ENCODE measurements at places on chromosomes 12 and 14.

DNA sequence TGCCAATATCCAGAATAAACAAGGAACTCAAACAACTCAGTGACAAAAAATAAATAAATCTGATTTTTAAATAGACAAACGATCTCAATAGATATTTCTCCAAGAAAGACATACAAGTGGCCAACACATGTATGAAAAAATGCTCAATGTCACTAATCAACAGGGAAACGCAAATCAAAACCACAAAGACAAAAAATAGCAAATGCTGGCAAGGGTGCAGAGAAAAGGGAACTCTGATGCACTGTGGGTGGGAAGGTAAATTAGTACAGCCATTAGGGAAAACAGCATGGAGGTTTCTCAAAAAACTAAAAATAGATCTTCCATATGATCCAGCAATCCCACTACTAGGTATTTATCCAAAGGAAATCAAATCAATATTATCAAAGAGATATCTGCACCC lies 3.5 kb upstream of the EIF5 start:
- no peak for DNase-seq

- DNase-seq: no peak
These were observed 219.7 kb downstream of the ACSS3 start for GRCh38 chr12:81297601-81298000.

- DNase-seq: no peak
These were observed 85.6 kb downstream of the FOXN3 start for GRCh38 chr14:89331398-89331797.

DNA sequence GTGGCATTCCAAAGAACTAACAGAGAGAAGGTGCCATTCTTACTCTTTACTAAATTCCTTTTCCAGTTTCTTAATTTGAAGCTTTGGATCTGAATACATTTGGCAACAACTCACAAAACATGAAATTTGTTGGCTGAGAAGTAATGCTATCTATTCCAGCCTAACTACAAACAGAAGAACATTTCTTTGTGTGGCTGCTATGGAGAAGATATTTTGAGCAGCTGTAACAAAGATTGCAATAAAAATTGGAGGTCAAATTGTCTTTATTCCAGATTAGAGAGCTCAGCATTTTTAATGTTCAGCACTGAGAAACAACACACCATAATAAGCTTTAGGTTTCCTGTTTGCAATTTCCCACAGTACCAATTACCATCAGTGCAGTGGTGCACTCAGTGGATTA lies 835.8 kb upstream of the FLRT2 start:
- DNase-seq: no peak

- DNase-seq: no peak
These were observed 5.6 kb upstream of the GOLGA3 start for GRCh38 chr12:132834181-132834711.

DNA sequence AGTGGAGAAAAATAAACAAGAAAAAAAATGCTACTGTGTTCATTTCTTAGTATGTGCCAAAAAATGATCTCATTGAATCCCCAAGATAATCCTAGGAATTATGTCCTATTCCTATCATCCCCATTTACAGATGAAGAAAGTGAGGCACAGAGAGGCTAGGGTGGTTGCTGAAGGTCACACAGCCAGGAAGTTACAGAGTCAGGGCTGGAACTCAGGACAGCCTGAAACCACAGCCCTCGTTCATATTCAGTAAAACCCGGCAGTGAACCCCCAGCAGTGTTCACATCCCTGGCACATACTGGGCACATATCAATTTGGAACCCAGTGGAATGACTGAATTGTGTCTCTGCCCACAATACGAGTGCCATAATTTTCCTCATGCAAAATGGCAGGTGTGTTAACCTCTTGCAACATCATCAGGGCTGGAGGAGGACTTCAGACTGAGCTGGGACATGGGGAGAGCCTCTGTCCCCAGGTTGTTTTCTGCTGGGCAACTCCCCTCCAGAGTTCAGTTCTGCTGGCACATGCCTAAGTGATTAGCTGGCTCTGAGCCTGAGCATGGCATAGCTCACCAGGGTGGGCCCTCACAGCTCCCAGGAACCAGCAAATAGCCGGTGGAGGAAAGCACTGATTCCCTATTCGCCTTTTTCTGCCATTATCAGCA lies 2.0 kb upstream of the PPP1CC start:
- DNase-seq: no peak

DNA sequence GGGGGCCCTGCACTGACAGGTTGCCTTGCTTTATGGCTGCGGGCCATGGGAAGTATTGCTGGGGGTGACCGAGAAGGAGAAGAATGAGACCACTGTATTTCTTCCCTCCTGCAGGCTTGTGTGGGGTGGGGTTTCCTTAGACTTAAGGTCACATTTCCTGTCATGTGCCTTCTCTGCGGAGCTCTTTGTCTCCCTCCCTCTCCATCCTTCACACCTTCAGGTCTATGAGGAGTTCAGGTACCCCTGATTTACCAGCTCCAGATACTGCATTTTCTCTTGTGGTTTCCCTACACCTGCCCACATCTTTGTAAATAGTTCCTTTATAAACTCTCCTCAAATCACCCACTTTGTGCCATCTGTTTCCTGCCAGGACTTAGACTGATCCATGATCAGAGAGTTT lies 3.6 kb downstream of the FNTB start:
- DNase-seq: no peak

- DNase-seq: no peak
These were observed 268.7 kb downstream of the FBXL14 start for GRCh38 chr12:1325666-1326065.

- DNase-seq: no peak
These were observed 3.7 kb upstream of the SELPLG start for GRCh38 chr12:108637222-108637971.

DNA sequence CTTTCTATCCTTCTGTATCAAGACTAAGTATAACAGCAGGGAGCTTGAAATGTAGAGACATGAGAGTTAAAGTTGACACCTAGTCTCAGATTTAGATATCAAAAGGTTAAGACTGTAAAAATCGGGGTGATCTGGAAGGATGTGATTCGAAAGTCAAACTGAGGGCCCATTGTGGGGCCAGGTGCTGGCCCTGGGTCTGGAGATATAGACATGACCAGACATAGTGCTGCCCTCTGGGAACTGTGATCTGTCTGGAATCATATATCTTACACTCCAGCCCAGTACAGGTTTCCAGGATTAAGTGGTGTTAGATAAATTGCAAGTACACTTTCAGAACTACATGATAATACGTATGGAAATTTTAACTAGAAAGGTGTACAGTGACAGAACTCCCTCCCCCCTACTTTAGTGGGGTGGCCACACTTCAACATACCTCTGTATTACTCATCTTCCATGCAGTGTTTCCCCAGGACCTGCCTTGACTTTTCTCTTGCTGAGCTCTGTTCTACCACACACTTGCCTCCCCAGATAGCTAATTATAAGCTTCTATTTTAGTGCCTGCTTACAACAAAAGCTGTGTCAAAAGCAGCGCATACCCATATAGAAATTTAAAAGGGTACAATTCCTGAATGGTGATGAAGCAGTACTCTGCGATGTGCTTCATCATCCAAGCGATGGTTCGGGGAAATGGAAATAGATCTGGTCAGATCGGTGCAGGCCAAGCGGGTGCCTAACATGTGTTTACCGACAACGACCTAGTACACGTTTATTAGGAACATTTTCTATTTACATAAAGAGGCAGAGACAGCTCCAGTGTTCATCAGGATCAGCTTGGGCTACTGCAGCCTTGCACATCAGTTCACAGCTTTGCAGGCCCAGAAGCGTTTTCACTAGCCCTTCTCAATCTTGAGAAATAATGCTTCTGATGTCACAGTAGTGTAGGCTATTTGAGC lies 68.7 kb downstream of the ARF6 start:
- DNase-seq: no peak

GRCh38 chr12:124457287-124458219 lies 109.9 kb downstream of the NCOR2 start:
- DNase-seq: no peak

DNA sequence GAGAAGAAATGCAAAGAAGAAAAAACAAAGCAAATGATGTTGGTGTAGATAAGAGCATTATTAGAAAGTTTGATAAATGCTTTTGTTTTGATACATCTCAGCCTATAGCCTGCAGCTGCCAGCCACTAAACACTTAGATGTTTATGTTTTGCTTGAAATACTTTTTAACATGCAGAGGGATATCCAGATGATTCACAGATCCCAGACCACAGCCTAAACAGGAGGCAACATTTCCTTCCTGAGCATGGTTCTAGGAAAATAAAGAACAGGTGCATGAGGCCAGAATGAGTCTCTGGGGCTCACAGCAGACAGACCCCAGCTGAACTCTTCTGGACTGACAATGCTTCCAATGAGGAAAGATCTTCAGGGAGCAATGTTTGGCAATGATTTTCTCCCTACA lies 103.7 kb upstream of the EEA1 start:
- DNase-seq: peak; percentile 36

- DNase-seq: no peak
These were observed 2.1 kb upstream of the IL23A start for GRCh38 chr12:56336361-56337167.

DNA sequence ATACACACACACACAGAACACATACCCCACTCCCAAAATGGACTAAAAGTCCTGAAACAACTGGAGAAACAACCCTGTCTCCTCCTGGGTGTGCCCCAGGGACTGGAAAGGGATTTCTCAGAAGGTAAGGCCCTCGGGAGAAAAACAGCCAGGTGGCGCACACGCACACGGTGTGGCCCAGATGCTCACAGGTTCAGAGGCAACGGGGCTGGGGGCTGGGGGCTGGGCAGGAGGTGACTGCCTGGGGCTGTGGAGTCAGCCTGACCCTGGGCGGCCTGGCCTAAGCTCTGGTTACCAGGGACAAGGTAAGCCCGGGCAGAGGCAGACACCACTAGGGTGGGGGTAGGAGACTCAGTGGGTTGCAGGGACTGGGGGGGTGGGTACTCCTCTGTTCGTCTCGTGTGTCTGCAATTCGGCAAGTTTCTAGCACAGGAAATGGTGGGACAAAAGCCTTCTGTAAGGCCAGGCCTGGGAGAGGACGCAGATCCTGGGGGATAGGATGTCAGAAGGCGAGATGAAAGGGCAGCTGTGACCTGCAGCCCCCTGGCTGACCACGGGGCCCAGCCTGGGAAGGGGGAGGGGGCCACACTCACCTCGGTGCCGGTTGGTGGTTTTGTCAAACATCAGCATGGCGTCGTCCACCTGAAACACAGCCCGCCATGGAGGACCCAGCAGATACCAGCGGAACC lies 10.4 kb downstream of the MSI1 start:
- no peak for DNase-seq

- no peak for DNase-seq
These were observed 62.2 kb downstream of the IFNG start for GRCh38 chr12:68097386-68097785.

GRCh38 chr12:66203820-66204219 lies 14.8 kb downstream of the IRAK3 start:
- DNase-seq: no peak

DNA sequence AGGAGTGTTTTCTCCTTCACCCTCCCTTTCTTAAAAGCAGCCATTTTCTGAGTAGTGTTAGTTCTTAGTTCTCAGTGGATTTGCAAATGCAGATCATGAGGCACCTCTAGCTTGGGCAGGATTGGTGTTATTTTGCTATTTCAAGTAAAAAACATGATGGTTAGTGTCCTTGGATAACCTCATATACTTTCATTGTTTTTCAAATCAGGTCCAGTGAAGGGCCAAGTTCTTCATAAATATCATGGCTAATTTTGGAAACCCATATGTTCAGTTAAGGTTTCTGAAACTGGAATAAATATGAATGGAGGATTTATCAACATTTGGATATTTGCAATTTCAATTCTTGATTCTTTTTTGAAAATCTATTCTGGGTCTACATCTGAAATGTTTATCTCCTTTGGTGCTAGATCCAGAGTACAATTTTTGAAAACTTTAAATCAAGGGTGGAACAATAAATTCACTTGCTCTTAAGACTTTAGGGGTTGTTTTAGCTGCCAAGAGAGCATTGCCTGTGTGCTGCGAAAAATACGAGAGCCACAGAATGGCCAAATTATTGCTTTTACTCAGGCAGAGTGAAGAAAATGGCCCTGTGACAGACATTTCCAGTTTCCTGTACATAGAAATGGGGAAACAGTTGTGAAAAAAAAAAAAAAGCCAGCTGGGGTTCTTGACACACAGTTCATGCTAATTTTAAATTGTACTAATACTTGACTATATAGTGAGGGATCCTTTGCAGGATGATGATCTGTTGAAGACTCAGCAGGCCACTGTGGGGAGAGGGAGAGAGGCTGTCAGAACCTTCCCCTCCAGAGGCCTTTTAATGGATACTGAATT lies 104.6 kb downstream of the BICD1 start:
- no peak for DNase-seq

- DNase-seq: no peak
These were observed 64.5 kb downstream of the CRADD start for GRCh38 chr12:93741659-93742109.

GRCh38 chr14:81298122-81298521 lies 77.4 kb upstream of the GTF2A1 start:
- no peak for DNase-seq

DNA sequence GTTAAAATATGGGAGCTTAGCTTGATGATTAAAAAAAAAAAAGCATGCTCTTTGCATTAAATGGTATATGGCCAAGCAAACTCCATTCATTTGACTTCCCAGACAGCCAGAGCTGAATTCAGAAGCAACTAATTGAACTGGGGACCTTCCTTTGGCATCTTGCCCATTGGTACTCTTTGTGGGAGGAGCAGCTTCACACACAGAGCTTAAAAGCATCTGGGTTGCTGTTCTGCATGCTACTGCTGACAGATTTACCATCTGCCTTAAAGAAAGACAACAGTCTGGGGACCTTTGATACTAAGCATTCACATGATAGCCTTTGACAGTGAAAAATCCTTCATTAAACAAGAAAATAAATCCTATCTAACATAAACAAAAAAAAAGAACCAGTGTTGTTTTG lies 977.9 kb downstream of the TMTC2 start:
- DNase-seq: peak; percentile 2

- DNase-seq: no peak
These were observed 185.3 kb downstream of the TSPAN9 start for GRCh38 chr12:3262470-3262869.

- no peak for DNase-seq
These were observed 27.2 kb downstream of the SLC15A4 start for GRCh38 chr12:128796439-128797118.

DNA sequence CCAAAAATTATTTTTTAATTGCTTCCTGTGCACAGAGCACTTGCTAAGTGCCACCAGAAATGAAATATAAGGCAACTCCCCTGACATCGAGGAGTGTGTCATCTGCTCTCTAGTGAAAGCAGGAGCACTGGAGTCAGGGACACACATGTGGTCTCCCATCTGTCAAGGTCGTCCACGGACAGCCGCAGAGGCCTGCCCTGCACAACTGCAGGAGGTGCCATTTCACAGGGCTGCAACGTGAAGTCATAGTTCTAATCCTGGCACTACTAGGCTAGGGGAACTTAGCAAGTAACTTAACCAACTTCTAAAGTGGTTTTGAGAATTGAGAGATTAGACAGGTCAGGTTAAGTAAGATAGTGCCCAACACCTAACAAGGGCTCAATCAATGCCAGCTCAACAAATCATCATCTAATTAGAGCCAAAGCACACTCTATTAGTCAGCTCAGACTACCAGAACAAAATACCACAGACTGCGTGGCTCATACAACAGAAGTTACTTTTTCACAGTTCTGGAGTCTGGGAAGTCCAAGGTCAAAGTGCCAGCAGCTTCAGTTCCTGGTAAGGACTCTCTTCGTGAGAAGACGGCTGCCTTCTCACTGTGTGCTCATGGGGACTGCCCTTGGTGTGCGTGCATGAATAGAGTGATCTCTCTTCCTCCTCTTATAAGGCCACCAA lies 30.7 kb downstream of the FOXN3 start:
- peak; percentile 30 for DNase-seq

- no peak for DNase-seq
These were observed 91.5 kb upstream of the IGF1 start for GRCh38 chr12:102571889-102572288.
